Head of caudate nucleus (tissue), 42 donors: ENCODE measurements at places on chromosomes 3 and 15.

DNA sequence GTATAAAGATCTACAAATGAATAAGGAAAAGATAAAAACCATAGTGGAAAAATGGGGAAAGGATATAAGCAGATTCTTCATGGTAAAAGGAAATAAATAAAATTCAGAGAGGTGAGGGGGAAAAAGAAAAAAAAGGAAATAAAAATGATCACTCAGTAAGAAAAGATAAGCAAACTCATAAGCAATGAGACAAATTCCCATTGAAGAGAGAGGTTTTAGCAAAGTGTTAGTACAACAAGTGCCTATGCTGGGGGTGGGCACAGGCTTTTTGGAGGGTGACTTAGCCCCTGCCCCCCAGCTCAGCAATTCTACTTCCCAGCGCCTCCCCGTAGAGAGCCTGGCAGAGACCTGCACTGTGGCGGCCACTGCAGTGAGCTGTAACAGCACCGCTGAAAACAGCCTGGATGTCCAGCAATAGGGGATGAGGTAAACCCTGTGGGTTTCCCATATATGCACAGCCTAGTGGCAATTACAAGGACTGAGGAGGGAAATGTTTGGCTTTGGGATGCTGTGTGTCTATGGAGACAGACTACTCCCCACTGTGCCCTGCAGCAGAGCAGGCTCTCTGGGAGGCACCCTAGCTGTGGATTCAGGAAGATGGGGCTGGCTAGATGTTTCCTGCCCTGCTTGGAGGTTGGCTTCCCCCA lies 23.7 kb upstream of the SFMBT1 start:
- no peak for DNase-seq

DNA sequence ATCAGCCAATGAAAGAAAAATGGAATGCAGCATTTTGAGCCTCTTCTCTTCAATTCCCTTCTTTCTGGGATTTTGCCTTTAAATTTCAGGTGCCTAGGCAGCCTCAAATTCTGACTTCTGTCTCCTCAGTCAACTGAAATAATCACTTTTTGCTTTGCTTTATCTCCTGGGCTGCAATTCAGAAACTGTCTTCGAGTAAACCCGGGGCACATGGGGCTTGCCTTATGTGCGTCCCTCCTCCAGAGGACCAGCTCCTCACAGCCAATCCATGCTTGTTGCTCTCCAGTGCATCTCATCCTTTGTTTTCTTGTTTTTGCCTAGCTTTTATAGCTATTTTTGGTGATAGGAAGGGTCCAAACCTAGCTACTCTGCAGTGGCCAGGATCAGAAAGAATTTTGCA lies 8.8 kb downstream of the RTP3 start:
- no peak for DNase-seq

DNA sequence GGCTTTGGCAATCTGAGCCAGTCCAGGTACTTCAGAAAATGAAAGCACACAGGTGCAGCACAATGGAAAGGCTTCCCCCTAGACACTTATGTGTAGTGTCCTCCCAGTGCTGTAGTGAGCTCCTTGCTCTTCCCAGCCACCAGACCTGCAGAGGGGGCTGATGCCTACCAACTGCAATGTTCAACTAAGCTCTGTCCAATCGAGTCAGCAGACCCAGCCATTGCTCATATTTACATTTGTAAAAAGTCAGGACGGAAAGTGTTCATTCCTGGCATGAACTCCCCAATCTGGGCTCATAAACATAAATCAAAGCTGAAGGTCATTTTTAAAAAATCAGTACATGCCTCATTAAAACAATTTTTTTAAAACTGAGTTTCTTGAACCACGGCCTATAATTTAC lies 73.0 kb downstream of the FOXP1 start:
- DNase-seq: no peak

DNA sequence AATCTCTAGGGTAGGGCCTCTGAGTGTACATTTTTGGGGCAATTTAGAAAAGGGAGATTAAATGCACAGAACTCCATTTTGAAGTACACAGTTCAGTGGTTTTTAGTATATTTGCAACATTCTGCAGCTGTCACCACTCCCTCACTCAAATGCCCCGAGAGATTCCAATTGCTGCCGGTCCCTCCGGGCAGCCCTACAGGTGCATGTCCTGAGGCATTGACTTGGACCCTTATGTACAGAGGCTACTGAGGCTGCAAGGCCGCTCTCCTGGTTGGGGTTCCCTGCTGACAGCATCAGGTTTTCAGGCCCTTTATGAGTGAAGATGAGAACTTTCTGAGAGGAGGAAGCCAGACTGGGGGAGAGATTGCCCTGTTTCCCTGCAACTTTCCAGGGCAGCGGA lies 39.6 kb downstream of the SMAD6 start:
- no peak for DNase-seq

DNA sequence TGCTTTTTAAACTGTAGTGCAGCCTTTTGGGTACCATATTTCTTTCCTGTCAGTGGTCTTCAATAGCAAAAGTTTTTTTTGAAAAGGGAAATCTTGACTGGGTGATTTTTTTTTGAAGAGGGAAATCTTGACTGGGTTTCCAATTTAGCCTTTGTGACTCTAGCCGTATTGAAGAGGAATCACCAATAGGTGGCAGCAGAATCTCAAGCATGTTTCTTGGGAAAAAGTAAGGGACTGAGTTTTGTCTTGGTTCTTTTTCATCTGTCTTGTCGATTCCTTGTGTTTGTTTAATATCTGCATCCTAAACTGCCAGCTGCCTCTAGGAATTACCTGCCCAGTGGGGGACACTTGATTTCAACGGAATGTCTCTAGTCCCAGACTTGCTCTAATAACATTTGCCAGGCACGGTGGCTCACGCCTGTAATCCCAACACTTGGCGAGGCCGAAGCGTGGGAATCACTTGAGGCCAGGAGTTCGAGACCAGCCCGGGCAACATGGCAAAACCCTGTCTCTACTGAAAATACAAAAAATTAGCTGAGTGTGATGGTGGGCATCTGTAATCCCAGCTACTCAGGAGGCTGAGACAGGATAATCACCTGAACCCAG lies 89.2 kb downstream of the RBPMS2 start:
- DNase-seq: no peak

- no peak for DNase-seq
Observed at GRCh38 chr15:74233851-74234597, 2.1 kb upstream of the CCDC33 start.

DNA sequence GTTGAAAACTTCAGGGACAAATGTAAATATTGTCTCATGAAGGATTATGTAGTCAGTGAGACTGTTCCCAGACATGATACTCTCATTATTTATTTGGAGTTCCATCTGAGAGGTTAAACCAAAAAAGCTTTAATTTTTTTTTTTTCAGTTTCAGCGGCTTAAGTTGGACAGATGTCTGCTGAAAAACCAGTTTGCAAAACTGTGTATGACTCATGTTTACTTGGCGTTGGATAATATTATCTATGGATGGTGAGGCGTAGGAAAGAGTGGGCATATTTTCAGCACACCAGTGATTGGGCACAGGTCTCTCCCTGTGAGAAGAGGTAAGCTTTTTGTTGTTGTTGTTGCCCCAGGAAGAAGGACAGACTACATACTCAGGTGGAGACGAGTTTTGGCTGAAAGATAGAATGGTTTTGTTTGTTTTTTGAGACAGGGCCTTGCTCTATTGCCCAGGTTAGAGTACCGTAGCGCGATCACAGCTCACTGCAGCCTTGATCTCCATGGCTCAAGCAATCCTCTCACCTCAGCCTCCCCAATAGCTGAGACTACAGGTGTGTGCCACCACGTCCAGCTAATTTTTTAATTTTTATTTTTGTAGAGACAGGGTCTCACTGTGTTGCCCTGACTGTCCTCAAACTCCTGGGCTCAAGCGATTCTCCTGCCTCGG lies 16.4 kb upstream of the ANXA2 start:
- no peak for DNase-seq

DNA sequence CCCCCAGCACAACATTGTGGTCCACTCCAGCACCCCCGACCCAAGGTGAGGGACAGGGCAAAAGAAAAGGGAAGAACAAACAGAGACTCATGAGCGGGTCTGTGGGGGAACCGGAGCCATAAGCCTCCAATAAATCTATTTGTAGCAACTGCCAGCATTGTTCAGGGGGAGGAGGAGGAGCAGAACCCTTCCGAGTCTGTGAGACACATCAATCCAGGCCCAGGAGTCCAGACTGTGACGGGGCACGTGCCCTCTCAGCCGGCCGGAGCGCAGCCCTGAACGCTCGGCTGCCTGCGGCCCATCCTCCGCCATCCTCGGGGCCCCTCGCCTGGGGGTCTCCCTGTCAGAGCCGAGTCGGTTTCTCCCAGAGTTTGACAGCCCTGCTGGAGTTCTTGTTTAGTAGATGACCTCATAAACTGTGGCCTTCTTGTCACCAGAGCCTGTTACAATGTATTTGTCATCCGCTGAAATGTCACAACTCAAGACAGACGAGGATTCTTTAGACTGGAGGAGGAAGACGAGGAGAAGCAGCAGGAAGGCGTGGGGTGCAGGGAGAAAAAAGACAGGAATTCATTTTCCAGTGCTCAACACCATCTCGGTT lies 47.9 kb downstream of the TLE3 start:
- no peak for DNase-seq

DNA sequence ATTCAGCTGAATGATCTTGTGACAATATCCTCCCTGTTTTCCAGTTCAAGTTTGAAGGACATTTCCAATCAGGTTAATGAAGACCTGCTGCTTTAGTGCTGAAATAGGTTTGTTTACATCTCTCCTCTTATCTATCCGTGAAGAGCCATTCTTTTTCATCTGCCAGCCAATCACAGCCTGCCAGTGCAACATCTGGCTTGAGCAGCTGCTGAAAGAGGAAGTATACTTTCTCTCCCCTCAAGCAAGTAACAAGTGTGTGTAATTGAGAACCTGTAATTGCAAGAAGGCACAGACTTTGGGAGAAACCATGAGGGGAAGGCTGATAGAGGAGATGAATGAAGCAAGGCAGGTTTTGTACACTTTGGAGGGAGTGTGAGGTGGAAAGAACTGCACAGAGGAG lies 404.3 kb downstream of the AGBL1 start:
- no peak for DNase-seq

DNA sequence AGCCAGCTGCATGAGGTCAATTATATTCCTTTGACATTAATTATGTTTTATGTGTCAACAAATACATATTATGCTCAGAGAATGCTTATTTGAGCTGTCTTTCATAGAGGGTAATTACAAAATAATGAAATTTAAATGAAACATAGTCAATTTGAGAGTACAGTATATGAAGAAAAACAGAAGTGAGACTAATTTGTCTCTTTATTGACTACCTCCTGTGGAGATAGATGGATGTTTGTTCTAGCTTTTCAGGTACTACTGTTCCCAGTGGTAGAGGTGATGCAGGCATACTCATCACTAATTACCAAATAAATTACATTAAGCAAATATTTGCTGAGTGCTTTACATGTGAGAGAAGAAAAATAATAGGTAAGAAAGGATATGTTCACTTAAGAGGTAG lies 1129.6 kb downstream of the OTOL1 start:
- DNase-seq: no peak

DNA sequence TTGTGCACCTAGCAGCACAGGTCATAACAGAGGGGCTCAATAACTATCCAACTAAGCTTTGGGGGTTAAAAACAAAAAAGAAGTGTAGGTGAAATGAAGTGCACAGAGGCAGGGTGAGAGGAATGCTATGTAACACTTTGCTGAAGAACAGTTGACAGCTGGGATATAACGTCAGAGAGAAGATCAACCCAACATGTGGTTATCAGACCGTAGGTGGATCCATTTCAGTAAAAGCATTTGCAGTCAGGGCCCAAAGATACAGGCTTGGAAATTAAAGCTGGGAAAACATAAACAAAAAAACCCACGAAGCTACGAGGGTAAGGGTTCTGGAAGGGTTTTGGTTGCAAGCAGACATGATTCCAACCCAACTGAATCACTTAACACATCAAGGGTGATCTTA lies 377.5 kb upstream of the NR2F2 start:
- no peak for DNase-seq

DNA sequence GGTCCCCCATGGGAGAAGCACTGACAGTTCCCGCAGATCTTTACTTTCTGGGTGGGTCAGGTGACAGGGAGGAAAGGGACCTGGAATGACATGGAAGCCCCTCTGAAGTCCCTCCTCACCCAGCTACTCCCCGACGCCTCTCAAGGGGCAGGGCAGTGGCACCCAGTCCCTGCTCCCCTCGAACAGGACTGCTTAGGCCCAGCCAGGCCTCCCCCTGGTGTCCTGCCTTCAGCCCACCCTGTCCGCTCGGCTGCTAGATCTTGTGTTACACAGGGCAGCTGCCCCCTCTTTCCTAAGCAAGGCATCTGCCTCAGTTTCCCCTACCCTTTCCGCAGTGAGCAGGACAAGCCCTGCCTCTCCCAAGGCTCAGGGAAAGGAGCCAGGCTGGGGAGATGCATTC lies 226.5 kb downstream of the XXYLT1 start:
- no peak for DNase-seq
